ENCODE measurements at places on chromosomes 5 and 9.

DNA sequence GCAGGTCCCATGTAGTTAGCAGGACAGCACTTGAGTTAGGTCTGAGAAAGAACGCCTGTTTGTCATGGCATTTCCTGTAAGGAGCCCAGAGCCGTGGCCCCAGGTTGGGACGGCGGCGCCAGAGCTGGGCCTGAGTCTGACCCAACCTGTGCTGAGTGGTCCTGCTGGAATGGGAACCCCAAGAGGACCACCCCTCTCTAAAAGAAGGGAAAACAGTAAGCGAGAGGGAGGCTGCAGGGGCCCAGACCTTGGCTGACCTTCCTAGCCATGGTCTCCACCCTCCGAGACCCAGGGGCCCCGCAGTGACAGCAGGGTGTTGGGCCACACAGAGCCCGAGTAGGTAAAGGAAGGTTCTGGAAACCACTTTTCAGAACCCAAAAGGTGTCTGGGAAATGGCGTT, 1.8 kb upstream of the LRRC14B start:
- DNase-seq = no peak

DNA sequence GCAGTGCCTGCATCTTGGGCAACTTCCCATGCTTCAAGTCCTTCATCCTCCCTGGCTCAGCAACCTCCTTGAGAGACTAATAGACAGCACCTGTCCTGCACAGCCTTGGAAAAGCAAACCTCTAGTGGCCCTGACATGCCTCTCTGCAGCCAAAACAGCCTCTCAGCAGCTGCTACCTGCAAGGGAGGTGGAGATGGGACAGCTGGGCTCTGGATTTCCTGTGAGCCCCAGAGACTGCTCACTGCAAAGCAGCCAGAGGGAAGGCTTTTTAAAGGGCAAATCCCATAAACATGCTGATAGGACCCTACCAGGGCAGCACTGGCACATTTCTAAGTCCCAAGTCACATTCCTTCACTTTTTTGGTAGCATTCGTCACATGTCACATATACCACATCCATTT, 31.5 kb upstream of the MYORG start:
- no peak for DNase-seq

- DNase-seq = no peak
Observed at GRCh38 chr9:125620216-125620615, 86.8 kb downstream of the MAPKAP1 start.

- no peak for DNase-seq
Observed at GRCh38 chr9:129027224-129027684, 877 bp downstream of the SH3GLB2 start.

- peak; percentile 33 for DNase-seq
Observed at GRCh38 chr9:1042466-1042865, 7.7 kb upstream of the DMRT2 start.

All from AG20443 (cell line).